IPS DF 19.7 (cell line): ENCODE measurements at places on chromosomes 3 and 15.

DNA sequence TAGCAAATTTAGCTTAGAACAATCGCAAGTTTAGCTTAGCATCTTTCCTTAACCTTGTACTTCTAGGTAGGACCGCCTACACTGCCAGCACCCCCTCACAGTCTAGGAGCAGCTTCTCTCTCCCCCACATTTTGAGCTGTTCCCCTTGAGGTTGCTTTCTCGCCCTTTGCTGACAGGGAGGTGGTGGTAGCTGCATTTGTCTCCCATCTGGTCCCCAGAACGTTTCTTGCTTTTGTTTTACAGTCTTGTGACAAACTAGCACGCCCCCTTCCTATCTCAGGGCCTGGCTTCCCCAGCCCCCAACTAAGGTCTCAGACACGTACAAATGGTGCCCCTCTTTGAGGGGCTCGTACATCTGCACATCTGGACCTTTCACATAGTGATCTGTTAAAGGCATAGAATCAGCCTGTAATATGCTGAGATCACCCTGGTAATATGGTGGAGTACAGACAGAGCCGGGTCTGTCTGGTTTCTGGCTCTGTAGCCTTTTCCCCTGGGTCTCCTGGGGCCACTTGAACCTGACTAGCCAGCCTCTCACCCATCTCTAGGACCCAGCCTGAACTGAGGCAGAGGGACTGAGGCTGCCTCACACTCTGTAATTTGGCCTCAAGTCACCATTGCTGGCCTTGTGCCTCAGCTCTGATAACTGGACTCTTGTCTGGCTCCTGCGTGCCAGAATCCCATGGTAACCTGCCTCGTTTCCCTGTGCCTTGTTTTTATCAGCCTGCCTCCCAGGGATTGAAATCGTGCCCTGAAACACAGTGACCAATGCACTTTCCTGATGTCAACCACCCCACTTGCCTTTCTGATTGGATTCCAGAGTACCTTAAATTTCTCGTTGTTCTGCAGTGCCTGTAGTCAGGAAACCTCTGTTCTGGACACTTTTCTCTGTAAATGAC lies 27.7 kb downstream of the CRTC3 start:
- no peak for DNase-seq

DNA sequence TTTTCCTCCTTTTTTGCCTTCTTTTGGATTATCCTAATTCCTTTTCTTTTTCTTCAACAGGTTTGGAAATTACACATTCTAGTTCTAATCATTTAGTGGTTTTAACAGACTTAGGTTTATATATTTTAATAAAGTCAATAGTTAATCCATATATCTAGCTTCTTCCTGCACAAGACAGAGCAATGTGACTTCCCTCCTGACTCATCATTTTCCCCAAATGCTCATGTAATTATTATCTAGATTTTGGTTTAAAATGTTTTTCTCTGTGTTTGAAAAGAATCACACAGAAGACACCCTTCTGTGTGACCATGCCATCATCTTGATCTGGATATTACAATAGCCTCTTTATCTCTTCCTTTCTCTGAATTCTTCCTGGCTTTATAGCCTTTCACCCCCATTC lies 28.6 kb upstream of the SSR3 start:
- no peak for DNase-seq

DNA sequence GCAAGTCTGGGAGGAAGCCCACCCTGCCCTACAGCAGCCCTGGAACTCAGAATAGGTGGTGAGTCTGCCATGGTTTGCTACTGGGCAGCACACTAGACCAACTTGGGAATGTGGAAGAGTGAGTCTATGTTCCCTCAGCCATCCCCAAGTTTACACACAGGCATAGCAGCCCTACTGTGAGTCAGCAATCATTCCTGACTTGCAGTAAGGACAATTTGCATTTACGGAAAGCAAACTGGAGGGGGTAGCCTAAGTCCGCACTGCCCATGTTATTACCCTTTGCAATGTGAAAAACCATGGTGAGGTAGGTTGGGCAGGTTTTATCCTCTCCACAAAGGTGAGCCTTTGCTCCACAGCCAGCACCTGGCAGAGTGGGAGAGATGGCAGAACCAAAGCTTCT lies 4.6 kb downstream of the TCTA start:
- no peak for DNase-seq

- DNase-seq = no peak
These were observed 332.2 kb upstream of the GOLIM4 start for GRCh38 chr3:168427835-168428475.

DNA sequence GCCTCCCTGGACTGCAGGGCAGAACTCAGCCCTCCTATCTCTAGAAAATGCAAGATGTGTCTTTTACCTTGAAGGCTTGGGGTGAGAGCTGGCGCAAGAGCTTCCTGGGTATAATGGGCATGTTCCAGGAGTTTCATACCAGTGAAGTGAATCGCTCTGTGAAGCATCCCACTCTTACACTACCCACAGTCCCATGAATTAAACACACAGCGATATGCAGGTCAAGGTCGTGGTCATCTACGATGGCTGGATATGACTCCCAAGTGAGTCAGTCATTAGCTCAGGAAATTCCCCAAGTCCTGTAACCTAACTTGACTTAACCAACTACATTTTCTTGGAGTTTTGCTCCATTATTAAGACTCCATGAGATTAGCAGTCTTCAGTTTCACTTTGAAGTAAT lies 439.7 kb downstream of the NTRK3 start:
- no peak for DNase-seq

DNA sequence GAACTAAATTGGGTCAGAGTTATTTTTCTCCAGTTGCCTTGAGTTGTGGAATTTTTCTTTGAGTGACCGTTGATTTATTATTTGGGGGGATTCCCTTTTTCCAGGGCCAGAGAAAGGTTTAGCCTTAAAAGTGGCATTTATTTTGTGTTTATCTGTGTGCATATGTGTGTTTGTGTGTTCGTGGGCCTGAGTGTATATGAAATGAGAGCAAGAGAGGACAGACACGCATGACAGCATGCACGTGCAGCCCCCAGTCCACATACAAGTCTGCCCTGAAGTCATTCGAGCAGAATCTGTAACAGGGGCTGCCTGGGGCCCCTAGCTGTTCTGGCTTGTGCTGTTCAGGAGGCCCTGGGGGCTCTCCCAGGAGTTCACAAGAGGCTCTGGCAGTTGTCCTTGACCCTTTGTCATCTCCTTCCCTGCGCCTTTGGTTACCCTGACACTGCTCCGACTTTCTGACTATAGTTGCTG lies 18.3 kb upstream of the TRAK1 start:
- no peak for DNase-seq

DNA sequence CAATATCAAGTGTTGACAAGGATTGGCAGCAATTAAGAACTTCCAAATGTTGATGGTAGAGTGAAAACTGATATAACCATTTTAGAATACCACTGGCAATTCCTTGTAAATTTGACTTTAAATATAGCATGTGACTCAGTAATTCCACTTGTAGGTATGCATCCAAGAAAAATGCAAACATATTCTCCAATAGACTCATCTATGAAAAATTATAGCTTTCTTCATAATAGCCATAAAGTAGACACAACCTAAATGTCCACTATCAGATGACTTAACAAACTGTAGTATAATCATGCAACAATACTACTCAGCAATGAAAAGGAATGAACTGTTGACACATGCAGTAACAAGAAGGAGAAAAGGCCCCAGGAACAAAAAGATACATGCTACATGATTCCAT lies 988.1 kb downstream of the FHIT start:
- no peak for DNase-seq

DNA sequence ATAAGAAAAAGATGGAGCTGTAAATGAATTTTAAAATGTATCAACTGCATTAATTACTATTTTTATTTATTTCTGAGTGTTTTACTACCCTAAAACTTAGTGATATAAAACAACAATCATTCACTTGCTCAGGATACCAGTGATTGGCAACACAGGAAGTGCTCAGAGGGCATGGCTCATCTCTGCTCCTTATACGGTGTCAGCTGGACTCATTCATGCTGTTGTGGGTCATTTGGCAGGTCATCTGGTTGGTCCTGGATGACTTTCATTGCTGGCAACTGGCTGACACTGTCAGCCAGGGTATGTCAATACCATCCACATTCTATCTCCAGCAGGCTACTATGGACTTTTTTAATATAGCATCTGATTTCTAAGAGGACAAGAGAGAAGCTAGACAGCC lies 689.6 kb upstream of the NECTIN3 start:
- DNase-seq = no peak

- no peak for DNase-seq
These were observed 5.7 kb downstream of the GPR27 start for GRCh38 chr3:71759401-71759800.

GRCh38 chr15:41789236-41789635 lies 15.0 kb downstream of the MAPKBP1 start:
- no peak for DNase-seq

DNA sequence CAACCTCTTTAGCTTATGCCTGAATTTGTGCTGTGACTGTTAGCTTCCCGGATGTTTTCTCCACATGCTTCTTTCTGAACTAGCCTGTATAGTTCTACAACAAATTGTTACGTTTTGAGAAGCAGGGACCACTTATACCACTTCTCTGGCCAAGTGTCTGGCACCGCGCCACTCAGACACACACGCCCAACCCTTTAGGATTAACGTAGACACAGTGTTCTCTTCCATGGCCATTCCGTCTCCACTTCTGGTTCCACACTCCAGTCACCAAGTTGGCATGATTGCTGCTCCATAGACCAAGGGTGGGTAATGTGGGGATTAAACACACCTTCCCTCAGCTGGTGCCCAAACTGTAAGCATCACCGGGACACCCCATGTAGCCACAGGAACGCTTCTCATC lies 755 bp upstream of the TMEM108 start:
- DNase-seq = no peak

GRCh38 chr15:79099692-79100091 lies 9.1 kb upstream of the RASGRF1 start:
- DNase-seq = no peak

GRCh38 chr3:2771193-2771592 lies 339.0 kb downstream of the IL5RA start:
- no peak for DNase-seq

GRCh38 chr15:66402761-66403284 lies 16.1 kb downstream of the MAP2K1 start:
- DNase-seq = no peak

DNA sequence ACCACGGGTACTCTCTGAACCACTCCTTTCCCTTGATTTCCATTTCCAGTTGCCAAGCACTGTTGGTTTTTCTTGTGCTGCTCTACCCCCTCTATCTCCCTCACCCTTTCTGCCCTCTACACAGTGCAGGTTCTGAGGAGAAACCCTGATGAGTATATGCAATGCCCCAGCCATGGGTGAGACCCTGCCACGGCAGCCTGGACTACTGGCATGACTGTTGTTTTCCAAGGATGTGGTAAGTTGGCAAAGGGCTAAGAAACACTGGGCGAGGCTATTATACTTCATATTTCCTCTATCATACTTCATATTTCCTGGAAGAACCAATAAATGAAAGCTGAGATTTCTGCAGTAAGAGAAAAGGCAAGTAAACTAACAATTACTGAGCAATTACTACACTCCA lies 27.9 kb downstream of the CHAC1 start:
- DNase-seq = no peak

GRCh38 chr3:29721789-29722188 lies 440.9 kb downstream of the RBMS3 start:
- no peak for DNase-seq

GRCh38 chr3:123499322-123499721 lies 50.4 kb upstream of the ADCY5 start:
- DNase-seq = no peak

GRCh38 chr3:134406331-134407238 lies 32.3 kb upstream of the AMOTL2 start:
- no peak for DNase-seq

GRCh38 chr15:78351539-78351938 lies 11.4 kb downstream of the CRABP1 start:
- DNase-seq = no peak

DNA sequence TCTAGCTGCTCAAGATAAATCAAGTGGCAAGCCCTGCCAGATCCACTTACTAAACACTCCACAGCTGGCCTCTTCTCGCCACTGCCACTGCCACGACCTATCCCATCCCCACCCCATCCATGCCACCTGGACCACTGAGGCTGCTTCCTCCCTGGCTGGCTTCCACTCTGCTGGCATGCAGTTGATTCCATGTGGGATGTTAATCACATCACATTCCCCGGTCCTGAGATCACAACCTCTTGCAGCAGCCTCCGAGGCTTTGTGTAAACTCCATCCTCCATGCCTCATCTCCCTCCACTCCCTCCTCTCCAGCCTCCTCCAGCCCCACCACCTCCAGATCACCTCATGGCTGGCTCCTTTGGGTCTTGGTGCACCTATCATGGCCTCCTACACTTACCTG lies 7.7 kb downstream of the NCKIPSD start:
- no peak for DNase-seq

DNA sequence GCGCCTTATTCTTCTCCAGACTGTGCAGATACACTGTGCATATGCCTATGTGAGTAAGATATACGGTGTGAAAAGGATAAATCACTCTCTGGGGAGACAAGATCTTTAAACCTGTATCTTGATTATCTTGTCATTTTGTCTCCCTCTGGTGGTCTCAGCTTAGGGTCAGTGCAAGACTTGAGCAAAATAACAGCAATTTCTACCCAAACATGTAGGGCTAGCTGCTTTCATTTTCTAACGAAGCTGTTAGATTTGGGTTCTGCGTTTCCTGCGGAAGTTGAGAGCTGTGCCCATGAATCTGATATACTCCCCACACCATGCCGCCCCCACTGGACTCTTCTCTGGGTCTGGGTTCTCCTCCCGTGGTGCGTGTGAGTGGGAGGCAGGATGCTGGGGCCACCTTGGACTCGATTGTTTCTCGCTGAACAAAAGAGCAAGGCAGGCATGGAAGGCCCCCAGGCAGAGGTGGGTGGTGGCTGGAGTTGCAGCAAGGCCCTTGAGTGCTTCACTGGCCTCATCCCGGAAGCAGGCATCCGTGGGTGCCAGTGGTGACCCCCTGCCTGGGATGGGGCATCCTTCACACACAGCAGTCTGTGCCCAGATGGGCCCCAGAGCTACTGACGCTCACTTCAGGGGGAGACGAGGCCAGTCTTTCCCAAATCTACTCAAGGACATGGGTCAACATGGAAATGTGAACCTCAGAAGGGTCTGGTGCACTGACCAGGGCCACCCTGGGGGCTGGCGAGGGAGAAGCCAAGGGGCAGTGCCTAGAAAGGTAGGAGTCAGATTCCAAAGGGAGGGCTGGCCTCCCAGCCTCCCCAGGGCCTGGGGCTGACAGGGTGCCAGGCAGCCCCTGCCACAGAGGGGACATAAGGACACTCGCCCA lies 179.6 kb downstream of the NSMCE3 start:
- no peak for DNase-seq
